ENCODE measurements at places on chromosomes 11 and 22. TPM values are rescaled to one million over a fixed set of nuclear protein-coding genes. Genes with fewer than 3 reads are reported as not detected.

Gene VPS37C
- 25.4 TPM for total RNA-seq

DNA sequence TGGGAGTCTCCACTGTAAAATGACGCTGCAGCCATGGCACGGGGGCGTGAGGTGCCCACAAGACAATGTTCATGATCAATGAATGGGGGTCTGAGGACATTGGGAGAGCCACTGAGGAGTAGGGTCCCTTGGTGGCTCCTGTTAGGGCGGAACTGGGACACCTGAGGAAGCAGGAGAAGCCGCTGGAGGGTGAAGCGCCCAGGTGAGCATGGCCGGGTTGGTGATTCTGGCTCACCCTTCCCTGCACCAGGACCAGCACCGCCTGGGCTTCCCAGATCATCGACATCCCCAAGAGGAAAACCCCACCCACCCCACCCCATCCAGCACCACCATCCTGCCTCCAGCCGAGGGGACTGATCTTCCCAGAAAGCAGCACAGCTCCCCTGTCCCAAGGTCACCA is 30.6 kb downstream of the SHANK2 start:
- no peaks in the 10 kb centered on the region for H3K36me3 ChIP-seq
- peak; percentile 55 for DNase-seq
- H3K4me3 ChIP-seq: no peak overlapping the region
- no peaks in the 10 kb centered on the region for H3K4me1 ChIP-seq
- no peaks in the 10 kb centered on the region for H3K27me3 ChIP-seq

GRCh38 chr11:94650756-94651155 is 83.6 kb downstream of the PIWIL4 start:
- no peak overlapping the region for H3K4me3 ChIP-seq
- H3K27ac ChIP-seq: no peak overlapping the region
- H3K4me1 ChIP-seq: no peaks in the 10 kb centered on the region
- H3K36me3 ChIP-seq: no peaks in the 10 kb centered on the region
- no peaks in the 10 kb centered on the region for H3K27me3 ChIP-seq

Gene HEPHL1
- not detected for total RNA-seq

Data from sigmoid colon (tissue), 7 donors.